Kidney (tissue), 22 donors: ENCODE measurements at places on chromosomes 16 and 17. TPM values are rescaled to one million over a fixed set of nuclear protein-coding genes. Genes with fewer than 3 reads are reported as not detected.

MRPS7 gene
- total RNA-seq, result 46.4 TPM

DNA sequence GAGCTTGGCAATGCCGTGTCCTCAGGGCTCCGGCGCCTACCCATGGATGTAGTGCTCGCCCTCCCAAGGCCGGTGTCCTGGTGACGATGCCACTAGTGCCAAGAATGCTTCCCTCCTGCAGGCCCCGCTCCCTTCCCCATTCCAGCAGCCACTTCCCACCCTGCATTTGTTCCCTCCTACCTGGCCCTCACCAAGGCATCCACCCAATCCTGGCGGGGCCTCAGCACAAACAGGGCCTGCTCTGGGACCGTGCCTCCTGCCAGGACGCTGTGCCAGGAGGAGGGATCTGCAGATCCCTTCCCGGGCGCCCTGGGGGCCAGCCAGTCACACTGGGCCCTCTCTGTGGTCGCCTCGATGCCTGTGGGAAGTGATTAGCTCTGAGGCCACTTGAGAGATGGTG is 25.1 kb downstream of the ABR start:
- no peak for DNase-seq

GRCh38 chr17:36808180-36808661 is 129.1 kb upstream of the LHX1 start:
- peak; percentile 74 for DNase-seq

DNA sequence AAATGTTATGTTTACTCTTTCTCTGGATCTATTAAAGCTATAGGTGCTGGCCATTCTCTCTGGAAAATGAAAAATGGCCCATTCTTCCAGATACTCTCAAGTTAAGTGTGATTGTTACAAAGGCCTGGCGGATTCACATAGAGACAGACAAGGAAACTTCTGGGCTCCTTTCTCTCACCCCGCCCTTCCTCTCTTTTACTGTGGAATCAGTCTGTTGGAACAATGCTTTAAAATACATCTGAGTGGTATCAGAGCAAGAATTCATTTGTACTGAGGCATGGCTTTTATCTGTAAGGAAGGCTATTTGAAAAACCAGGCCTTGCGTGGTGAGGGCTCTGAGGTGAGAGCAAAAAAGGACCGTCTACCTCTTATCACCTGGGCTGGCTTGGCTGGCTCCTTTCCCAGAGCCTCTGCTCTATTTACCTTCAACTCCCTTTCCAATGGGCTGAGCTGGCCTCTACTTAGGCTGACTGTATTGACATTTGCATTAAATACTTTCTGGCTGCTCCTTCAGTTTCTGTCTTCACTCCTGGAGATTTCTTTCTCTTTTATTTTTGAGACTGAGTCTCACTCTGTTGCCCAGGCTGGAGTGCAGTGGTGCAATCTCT is 274.0 kb downstream of the PHKB start:
- DNase-seq, result no peak

DNA sequence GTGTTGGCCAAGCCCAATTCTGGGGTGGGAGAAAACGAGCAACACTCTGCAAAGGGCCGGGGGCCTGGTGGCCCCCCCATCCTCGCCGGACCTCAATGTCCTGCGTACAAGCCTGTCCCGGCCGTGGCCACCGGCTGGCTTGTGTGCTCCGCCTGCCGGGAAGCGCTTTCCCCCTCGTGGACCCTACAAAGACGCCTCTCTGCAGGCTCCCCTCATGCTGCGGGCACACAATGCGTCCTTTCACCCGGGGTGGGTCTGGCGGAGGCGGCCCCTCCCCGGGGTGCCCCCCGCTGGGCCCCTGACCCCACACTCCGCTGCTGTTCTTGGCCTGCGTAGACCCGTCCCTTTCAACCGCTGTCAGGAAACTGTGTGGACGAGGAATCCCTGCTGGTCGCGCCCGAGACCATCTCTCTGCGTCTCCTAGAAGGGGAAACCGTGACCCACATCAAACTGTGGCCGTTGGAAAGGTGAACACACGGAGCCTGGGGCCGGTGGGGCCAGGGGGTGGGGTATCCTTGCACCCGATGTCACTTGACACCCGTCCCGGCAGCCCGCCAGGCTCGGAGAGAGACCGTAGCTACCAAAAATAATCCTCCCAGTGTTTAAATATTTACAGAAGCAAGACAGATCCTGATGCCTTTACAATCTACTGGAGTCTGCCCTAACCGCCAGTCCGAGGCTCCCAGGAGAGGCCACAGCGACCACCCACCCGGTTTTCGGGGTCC is 43.6 kb downstream of the TBC1D16 start:
- DNase-seq, result no peak
